ENCODE measurements at places on chromosomes 3 and 15.

GRCh38 chr3:128763967-128764366 is 38.0 kb downstream of the RAB7A start:
- no peak for DNase-seq

- DNase-seq, result no peak
Observed at GRCh38 chr15:41513506-41514227, at the start of gene LTK. Gene LTK (minus strand): TSS chr15:41513827. CDS start chr15:41513709, 118 bp downstream.

- DNase-seq, result no peak
Observed at GRCh38 chr3:100782348-100782747, 73.1 kb downstream of the TFG start.

GRCh38 chr3:135495891-135496290 is 469.6 kb upstream of the PPP2R3A start:
- DNase-seq, result no peak

DNA sequence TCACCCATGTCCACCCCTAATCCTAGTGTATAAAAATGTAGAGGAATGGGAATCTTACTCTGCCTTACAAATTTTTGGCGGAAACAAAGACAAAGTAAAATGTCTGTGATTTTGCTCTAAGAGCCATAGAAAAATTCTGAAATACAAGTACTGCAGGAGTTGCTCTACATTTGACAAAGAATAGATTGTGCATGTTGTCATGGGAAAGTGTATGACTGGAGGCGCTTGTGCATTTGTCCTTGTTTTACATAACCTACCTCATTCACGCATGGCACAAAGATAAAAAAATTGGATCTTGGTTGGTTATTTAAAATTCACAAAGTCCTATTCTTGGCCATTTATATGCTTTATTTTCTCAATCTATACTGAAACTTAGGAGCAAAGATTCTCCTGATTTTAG is 2.0 kb upstream of the TUSC7 start:
- DNase-seq, result no peak

- DNase-seq, result no peak
Observed at GRCh38 chr3:142808103-142808917, 80.6 kb downstream of the PCOLCE2 start.

DNA sequence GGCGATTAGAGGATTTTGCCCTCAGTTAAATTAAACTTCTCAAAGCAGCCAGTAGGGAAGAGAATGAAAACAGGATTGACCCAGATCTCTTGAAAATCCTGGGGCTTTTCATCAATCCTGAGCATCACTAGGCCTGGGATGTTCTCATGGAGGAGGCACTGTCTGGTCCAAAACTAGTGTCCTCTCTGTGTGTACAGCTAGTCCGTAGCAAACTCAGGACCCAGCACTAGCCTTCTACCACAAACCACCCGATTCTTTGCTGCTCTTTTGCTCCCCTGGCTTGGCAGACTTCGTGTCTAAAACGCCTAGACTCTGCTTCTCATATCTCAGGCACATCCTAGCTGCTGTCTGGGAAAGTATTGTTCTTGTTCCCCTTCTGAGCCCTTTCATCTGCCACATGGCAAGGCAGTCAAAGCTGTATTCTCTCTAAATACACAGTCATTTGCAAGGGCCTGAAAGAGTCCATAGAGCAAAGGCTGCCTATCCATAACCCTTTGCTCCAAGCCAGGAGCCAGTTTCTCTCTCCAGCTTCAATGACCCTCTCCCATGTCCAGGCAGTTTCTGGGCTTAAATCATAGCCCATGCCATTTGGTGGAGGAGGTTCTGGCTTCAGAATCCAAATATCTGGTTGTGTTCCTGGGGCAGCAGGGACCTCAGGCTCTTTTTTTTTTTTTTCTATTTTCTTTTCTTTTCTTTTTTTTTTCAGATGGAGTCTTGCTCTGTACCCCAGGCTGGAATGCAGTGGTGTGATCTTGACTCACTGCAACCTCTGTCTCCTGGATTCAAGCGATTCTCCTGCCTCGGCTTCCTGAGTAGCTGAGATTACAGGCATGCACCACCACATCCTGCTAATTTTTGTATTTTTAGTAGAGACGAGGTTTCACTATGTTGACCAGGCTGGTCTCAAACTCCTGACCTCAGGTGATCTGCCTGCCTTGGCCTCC is 52.4 kb downstream of the CDC25A start:
- DNase-seq, result no peak

GRCh38 chr3:3686907-3687648 is 112.2 kb upstream of the LRRN1 start:
- no peak for DNase-seq

DNA sequence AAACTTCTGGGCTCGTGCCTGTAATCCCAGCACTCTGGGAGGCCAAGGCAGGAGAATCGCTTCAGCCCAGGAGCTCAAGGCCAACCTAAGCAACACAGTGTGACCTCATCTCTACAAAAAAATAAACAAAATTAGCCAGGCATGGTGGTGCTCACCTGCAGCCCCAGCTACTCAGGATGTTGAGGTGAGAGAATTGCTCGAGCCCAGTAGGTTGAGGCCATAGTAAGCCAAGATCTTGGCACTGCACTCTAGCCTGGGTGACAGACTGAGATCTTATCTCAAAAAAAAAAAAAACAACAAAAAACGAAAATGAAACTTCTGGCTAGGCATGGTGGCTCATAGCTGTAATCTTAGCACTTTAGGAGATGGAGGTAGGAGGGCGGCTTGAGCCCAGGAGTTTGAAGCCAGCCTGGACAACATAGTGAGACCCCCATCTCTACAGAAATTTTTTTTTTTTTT is 53.7 kb downstream of the PIK3CB start:
- DNase-seq, result no peak

GRCh38 chr15:93296759-93297500 is 207.9 kb upstream of the RGMA start:
- no peak for DNase-seq

- no peak for DNase-seq
Observed at GRCh38 chr3:111735243-111735758, 123.8 kb upstream of the PHLDB2 start.

DNA sequence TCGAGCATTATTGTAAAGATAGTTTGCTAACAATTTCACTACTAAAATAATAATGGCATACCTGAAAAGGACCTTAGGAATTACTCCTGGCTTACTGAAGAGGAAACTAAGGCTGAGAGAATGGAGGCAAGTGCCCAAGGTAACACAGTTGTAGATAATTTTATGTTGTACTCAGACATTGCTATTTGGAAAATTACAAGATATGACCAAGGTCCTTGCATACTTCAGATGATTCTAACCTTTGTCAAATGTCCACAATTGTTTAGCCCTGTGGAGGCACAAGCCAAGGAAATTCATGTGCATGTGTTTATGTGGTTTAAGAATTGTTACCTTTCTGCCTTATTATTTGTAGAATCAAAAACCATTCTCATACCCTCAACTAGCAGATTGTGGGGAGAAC is 105.7 kb downstream of the TUSC7 start:
- no peak for DNase-seq

DNA sequence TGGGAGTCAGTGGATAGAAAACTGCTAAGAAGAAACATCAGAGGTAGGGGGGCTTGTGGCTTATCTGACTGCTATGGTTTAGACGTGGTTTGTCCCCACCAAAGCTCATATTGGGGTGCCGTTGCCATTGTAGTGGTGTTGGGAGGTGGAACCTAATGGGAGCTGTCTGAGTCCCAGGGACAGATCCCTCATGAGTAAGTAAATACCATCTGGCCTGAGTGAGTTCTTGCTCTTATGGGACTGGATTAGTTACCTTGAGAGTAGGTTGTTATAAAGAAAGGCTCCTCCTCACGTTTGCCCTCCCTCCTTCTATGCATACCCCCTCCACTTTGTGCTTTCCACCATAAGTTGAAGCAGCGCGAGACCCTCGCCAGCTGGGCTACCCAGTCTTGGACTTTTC is 53.4 kb upstream of the VILL start:
- DNase-seq, result no peak

DNA sequence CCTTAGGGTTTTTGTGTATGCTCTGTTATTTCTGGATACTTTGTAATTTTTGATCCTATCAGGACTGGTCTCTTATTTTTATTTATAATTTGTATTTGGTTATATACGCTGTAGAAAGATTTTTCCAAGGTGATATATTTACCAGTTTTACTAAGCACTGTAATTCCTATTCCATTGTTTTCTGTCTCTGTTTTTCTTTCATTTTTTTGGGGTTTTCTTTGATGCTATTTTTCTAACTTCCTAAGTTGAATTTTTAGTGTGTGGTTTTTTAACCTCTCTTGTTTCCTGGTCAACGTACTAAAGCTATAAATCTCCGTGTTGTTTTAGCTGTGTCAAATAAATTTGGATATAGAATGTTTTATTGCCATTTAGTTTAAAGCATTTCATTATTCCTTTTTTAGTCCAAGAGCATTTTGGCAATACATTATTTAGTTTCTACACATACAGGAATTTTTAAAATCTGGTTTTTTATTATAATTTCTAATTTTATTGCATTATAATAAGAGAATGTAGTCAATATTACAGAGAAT is 128.1 kb upstream of the THRB start:
- DNase-seq, result no peak

- DNase-seq, result no peak
Observed at GRCh38 chr15:31476236-31476810, 149.7 kb downstream of the KLF13 start.

GRCh38 chr3:64814351-64814750 is 126.6 kb upstream of the ADAMTS9 start:
- DNase-seq, result no peak

DNA sequence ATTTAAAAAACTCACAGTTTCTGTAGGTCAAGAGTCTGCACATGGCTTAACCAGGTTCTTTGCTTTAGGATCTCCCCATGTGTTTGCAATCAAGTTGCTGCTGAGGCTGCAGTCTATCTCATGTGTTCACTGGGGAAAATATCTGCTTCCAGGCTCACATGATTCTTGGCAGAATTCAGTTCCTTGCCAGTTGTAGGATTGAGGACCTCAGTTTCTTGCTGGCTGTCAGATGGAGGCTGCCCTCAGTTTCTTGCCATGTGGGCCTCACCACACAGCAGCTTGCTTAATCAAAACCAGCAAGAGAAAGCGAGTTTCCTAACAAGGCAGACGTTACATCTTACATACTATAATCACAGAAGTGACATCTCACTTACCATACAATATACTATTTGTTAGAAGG is 10.0 kb upstream of the TBC1D5 start:
- no peak for DNase-seq

GRCh38 chr15:39591141-39591895 is 10.4 kb downstream of the THBS1 start:
- DNase-seq, result no peak

- no peak for DNase-seq
Observed at GRCh38 chr3:104178680-104179079, 1188.0 kb upstream of the ALCAM start.

DNA sequence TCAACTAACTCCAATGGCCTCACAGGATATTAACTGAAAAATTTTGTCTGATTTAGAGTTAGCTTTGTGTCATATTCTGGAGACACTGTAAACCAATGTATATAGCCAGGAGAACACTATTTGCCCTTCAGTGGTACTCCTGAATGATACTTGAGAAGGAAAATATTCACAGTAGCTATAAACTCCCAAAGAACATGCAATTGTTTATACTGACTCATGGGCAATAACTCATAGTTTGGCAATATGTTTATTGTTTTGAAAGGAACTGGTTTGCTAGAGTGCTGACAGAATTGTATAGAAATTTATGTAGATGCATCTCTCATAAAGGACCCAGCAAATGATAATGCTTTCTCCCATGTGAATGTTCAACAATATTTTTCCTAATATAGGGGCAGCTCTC is 537.6 kb downstream of the PLOD2 start:
- no peak for DNase-seq

DNA sequence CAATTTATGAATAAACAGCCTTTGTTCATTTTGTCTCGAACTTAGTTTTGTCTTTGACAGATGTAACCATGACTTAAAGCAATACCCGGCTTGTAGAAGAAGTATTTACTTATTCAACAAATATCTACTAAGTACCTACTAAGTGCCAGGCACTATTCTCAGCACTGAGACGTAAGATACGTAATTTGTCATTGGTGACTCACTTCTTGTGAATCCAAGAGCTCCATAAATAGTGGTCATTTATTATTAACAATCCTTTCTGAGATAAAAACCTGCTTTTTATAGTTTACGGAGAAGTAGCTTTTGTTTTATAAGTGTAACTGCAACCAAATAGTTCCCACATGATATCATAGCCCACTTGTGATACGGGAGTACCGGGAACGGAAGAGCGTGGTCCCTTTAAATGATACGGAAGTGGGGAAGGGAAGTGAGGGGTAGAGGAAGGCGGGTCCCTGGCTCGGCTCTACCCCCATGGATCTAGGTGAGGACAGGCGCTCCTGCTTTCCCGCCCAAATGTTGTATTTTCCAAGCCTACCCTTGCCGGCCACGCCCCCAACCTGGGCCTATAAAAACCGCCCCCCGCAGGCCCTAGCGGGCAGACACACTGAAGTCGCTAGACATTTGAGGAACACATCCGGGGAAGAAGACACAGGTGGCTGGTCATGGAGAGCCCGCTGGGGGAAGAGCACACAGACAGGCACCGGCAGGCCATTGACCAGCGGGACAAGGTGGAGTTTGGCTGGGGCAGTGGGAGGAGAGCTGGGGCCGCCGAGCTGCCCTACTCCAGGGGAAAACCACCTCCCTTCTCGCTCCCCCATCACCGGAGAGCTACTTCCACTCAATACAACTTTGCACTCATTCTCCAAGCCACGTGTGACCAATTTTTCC is at the start of gene SAMMSON:
SAMMSON (plus strand) TSS at position 594 of the 888 bp plus-strand sequence.
- DNase-seq, result no peak

DNA sequence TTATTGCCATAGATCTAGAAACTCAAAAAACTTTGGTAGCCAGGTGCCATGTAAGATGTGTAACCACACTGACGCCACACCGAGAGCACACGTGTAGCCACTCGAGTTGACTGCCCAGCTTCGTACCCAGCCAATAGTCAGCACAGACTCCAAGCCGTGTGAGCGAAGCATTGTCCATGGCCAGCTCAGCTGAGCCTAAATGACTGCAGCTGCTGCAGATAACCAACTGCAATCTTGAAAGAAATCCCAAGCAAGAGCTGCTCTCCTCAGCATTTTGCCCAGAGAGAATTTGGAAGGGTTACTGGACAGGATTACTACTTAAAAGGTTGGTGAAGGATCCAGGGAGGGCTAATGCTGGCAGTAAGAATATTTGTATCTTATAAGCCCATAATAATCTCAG is 193.0 kb upstream of the THRB start:
- DNase-seq, result no peak

DNA sequence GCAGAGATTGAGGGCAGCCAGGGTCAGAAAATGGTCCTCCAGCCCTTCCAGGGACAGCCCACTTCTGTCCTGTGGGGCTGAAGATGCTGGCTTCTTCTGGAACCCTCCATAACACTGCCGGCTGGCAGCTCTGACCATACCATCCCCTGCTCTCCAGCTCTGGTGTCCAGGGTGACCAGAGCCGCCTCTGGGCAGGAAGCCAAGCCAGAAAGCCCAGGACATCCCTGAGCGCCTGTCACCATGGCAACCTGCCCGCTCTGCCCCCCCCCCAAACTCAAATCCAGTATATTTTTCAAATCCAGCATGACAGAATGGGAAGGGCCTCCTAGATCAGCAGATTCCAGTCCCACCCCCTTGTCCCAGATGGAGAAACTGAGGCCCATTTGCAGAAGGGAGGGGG is 420 bp upstream of the TMIE start:
- no peak for DNase-seq

- no peak for DNase-seq
Observed at GRCh38 chr15:98866511-98866910, 141.1 kb downstream of the PGPEP1L start.

Measured in hippocampal formation (tissue), 2 donors.